ENCODE measurements at places on chromosomes 2 and 18.

- DNase-seq: no peak
Observed at GRCh38 chr2:963876-964275, 13.2 kb downstream of the SNTG2 start.

DNA sequence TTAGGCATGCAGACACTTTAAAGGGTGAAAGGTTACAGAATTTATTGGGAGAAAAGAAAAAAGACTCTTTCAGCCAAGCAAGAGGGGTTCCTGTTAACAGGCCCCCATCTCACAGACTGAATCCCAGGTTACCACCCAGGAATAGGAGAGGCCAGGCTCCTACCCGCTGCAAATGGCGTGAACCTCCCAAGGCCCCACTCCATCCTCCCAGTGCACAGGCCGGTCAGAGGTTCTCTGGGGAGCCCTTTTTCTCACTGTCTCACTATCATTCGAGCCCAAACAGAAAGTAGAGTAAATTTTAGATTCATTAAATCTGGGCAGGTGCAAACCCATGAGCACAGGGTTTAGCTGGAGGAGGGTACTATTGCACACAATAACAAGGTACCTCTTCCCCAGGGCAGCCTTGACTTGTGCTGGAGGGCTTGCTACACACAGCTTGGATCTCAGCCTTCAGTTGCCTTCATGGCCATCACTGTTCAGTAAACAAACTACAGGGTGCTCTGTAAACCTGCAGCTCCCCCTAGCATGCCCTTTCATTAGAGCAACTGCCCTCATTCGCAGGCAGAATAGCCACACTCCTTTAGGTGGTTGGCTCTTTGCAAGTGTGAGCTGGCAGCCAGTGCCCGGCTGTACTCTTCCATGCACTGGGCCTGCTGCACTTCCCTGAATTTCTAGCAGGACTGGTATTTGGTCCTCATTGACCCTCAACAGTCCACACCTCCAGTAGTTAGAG lies 7.3 kb upstream of the PLEK start:
- DNase-seq: no peak

DNA sequence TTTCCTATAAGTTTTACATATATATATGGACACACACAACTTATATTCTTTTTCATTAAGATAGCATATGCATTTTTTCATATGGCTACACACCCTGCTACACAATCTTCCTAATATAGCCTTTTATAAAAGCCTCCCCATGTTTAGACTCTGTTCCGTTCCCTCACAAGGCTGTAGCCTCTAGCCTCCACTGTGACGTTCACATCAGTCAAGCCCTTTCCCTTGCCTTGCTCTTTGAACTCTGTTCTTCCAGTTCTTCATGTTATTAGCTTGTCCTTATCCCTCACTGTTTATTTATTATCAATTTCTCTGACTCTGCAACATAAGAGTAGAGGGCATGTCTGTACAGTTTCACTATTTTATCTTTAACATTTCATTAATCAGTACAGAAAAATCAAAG lies 38.9 kb downstream of the HADHB start:
- no peak for DNase-seq

DNA sequence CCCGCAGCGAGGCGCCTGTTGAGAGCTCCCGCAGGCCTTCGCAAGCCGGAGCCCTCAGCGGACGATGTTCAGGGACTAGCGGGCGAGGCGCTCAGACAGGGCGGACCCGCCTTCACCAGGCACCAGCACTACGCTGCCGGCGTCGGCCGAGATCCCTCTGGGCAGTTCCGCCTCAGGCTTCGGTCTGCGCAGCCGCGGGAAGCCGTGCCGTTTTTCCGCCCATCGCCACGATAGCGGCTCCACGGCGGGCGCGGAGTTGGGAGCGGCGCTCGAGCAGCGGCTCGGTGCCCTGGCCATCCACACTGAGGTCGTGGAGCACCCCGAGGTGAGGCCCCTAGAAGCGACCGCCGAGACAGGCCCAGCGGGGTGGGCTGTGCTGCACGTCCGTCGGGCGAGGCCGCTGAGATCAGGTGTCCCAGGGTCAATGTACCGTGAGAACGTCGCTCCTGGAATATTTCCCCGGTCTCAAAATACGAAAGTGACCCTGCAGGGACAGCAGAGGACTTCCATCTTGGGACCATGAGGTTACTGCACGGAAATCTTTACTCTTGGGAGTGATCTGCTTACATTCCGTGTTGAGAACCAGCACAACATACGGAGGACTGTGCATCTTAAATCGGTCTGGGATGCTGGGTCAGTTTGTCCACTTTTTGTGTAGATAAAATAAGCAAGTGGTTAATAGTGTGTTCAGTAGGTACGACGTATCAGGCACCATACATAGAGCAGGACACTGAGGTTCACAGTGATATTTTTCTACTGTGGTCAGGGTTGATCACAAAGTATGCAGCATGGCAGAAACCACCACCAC lies 13.3 kb upstream of the MTIF2 start:
- DNase-seq: peak; percentile 82

DNA sequence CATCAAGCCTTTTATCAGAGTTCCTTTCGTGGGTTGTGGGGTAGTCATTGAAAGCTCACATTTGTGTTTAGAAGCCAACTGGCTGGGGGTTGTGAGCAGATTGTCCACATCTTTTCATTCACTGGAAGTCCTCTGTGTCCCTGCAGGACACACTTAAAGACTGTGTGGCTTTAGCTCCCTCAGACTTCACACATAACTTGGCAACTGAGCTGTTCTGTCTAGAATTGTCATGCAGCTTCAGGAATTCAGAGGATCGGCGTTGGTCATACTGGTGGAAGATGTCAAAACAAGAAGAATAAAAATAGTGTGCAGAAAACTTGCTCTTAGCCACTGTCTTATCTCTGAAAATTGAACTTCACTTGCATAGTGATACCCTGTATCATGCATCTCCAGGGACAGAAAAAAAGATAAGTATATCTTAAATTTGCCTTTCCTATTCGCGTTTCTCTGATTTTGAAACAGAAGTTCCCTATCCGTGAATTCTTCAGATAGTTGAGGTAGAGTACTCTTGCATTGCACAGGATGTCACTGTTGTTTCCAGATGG lies 49.6 kb downstream of the TRAPPC12 start:
- no peak for DNase-seq

GRCh38 chr18:35442701-35443100 lies 55.1 kb downstream of the INO80C start:
- DNase-seq: no peak

Measured in activated T-helper 1 cell treated with Interleukin-2 at 50 U/mL for 16 hours (primary cell).